ENCODE measurements at places on chromosomes 3 and 15.

DNA sequence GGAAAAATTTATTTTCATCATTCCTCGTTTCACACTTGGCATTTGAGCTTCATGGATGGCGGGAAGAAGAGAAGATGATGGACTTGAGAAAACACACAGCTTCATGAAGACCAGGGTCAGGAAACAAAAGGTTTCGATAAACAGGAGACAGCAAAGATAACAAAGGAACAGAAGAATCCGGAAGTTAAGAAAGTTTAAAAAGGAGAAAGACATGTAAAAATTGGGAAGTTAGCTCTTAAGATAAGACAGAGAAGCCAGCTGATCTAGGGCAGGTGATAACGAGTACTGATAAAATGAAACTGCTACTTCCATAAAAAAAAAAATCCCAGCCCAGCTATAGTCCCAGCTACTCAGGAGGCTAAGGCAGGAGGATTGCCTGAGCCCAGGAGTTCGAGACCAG, 23.9 kb downstream of the IL5RA start:
- H3K27ac ChIP-seq: no peak overlapping the region
- no peaks in the 10 kb centered on the region for H3K27me3 ChIP-seq

DNA sequence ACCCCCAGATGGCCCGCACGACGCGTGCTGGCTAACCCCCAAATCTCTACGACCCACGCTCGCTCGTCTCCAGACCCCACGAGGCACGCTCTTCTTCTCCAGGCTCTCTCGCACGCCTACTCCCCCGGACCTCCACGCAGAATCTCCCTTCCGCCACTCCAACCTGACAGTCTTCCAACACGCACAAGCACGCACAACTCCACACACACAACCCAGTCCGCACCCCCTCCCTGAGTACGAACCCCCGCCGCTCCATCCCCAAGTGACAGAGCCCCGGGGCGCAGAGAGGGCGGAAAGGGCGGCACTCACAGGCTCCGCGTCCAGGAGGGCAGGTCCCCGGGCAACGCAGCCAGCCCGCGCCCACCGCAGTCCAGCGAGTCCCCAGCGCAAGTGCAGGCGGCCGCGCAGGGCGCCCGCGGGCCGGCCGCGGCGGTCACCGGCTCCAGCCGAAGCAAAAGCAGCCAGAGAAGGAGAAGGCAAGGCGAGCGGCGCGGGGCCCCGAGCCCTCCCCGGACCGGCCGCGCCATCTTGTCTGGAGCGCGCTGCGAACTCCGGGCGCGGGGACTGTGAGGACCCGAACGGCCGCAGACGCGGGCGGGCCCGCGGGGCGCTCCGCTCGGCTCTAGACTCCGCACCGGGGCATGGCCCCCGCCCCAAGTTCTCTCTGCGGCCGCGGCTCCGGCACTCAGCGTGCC, 794 bp downstream of the LRIG1 start:
- no peaks in the 10 kb centered on the region for H3K36me3 ChIP-seq
- no peak for DNase-seq
- H3K27ac ChIP-seq: peak overlapping the region; percentile 69
- peaks cover 14% of the 10 kb centered on the region for H3K4me1 ChIP-seq

- H3K4me1 ChIP-seq: no peaks in the 10 kb centered on the region
- H3K27ac ChIP-seq: no peak within 1 kb of the TSS
- no peaks in the 10 kb centered on the region for H3K36me3 ChIP-seq
- no peaks in the 10 kb centered on the region for H3K27me3 ChIP-seq
- no peak within 1 kb of the TSS for H3K4me3 ChIP-seq
These were observed at the start of gene STX19 for GRCh38 chr3:94028093-94028837. Gene STX19 (minus strand): TSS chr3:94028597. CDS start chr3:94015269, 13,328 bp downstream.

DNA sequence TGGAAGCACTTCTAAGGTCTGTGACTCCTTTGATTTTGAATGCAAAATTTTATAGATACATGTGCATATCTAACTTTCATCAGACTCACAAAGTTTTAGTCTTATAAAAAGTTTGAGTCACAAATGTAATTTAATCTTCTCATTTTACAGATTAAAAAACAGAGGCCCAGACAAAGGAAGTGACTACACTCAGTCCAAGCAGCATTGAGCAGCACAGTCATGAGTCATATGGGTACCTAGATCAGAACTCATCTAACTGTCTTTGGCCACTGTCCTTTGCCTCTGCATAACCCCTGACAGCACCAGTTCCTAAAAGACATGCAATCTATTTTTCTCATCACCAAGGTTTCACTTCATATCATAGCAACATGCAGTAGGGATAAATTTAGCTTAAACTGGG, 210.7 kb upstream of the KCNH8 start:
- H3K27ac ChIP-seq: no peak overlapping the region
- H3K4me3 ChIP-seq: no peak overlapping the region
- H3K4me1 ChIP-seq: no peaks in the 10 kb centered on the region
- no peaks in the 10 kb centered on the region for H3K27me3 ChIP-seq

DNA sequence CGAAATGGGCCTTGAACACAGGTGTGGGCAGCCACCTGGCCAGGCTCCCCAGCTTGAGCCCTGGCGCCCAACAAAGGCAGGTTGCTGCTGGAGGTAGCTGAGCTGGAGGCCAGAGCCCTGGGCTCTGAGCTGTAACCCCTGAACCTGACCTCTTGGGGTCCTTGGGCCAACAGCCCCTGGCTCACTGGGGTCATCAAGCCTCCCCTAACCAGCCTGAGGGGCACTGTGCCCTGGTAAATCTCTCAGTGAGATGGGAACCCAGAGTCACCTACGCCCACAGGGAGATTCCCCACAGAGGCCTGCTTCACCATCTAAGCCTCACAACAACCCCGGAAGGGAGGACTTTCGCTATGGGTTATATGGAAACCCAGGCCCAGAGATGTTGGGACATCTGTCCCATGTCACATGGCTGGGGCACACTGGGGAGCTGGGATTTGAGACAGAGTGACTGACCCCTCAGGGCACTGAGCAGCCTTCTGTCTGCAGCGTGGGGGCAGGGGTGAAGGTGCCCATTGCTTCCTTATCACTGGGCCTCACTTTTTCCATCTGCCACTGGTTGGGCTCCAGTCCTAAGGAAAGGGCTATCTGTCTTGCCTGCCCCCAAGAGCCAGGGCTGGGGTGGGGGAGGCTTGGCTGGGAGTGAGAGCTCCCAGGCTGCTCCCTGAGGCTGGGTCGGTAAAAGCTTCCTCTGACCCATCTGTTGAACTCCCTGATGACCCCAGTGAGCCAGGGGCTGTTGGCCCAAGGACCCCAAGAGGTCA, 59.1 kb downstream of the IQSEC1 start:
- no peaks in the 10 kb centered on the region for H3K36me3 ChIP-seq
- no peak overlapping the region for H3K27ac ChIP-seq
- peaks cover 4% of the 10 kb centered on the region for H3K4me1 ChIP-seq
- no peak for DNase-seq
- H3K4me3 ChIP-seq: no peak overlapping the region
- no peaks in the 10 kb centered on the region for H3K27me3 ChIP-seq

GRCh38 chr3:118710532-118710931, 324.1 kb downstream of the IGSF11 start:
- no peaks in the 10 kb centered on the region for H3K27me3 ChIP-seq
- no peak overlapping the region for H3K27ac ChIP-seq
- DNase-seq: no peak
- H3K4me3 ChIP-seq: no peak overlapping the region
- no peaks in the 10 kb centered on the region for H3K36me3 ChIP-seq

DNA sequence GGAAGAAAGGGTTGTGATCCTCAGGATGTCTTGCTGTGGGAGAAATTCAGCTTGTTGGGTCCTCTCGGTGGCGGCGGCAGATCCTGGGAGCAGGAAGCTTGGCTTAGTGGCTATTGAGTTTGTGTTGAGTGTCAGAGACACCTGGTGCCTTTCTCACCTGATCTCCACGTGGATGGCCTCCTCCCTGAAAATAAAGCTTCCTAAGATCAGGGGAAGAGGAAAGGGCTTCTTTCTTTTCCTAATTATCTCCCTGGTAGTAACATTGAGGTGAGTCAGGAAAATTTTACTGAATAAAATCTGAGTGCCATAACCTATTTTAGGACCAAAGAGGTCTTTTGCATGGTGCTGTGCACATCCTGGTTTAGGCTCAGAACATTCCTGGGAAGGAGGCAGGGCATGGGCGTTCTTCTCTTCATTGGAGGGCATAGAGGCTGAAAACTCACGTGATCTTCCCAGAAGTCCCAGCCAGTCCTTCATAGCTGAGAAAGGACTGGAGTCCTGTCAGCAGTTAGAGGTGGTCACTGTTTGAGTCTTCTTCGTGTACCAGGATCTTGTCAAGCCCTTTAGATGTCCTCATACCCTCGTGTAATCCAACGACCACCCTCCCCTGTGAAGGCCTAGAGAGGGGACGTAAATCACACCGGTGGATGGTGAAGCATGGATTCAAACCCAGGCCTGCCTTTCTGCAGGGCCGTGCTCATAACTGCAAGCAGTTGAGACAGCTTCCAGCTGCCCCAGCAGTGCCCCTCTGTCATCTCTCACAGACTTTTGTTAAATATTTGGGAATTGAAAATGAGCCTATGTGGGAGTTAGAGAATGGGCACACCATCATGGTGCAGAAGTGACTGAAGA, 1.1 kb downstream of the CMTM8 start:
- no peaks in the 10 kb centered on the region for H3K36me3 ChIP-seq
- H3K4me3 ChIP-seq: peak overlapping the region; percentile 78
- peaks cover 15% of the 10 kb centered on the region for H3K4me1 ChIP-seq
- peak; percentile 26 for DNase-seq
